Pancreas (tissue), 10 donors: ENCODE measurements at places on chromosomes 4 and X. TPM values are rescaled to one million over a fixed set of nuclear protein-coding genes. Genes with fewer than 3 reads are reported as not detected.
A peak's percentile ranks its signal among the peaks of the same experiment; 100 is the strongest.

The MSN gene
- 18.7 TPM for polyA plus RNA-seq

The FDCSP gene
- 0.61 TPM for polyA plus RNA-seq

The PDZD4 gene
- 15.2 TPM for polyA plus RNA-seq

DNA sequence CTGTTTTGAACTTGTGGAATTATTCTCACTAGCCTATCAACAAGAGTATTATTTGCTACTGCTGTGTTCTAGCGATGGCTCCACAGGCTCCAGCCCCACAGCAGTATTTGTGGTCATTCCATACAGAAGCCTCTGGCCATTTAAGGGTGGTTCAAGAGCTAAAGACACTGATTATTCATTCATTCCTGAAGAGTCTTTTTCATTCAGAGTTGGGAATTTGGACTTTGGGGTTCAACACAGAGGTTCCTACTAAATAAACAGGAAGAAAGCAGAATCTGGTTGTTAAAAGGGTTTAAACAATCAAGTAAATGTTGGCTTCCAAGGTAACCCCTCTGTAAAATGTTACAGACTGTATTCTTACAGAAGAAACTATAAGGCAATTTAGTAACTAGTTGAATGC is 4.3 kb upstream of the MBNL3 start:
- H3K4me1 ChIP-seq = no peaks in the 10 kb centered on the region
- no peak overlapping the region for H3K4me3 ChIP-seq
- H3K27ac ChIP-seq = no peak overlapping the region
- H3K36me3 ChIP-seq = no peaks in the 10 kb centered on the region
- DNase-seq = no peak
- H3K27me3 ChIP-seq = peaks cover 6% of the 10 kb centered on the region

DNA sequence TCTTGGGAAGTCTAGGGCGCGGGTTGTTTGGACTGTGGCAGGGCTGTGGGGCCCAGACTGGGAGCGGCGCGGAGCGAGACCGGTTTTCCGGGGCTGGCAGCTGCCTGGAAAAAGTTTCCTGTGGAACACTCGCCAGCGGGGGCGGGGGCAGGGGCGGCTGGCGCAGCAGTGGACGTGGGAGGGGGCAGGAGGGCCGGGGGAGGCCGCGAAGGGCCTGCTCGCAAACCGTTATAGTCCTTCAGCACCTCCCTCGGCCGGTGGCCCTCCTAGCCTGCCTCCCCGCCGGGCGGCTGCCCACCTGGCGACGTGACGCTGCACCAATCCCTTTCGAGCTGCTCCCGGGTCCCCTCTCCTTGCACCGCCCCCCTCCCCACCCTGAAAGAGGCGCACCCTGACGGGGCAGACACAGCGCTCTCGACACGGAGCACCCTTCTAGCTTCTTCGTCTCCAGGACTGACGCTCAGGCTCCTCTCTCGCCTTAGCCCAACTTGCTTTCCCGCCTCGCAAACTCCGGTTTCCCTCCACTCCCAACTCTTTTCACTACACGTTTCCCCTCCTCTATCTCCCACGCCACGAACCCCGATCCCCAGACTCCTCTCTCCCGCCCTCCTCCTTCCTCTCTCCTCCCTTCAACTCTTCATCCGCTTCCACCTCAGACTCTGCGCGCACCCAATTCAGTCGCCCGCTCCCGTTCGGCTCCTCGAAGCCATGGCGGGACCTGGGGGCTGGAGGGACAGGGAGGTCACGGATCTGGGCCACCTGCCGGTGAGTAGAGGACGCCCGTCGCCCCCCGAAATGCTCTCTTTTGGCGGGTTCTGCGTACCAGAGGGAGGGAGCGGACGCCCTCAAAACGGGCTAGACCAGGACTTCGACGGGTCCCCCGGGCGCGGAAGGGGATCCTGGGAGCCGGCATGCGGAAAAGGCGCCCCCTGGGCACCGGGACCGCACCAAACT is at the start of gene NRK:
Gene NRK (plus strand): TSS at position 402 of the 954 bp plus-strand sequence. CDS start 307 bp downstream, at position 709.
- H3K27ac ChIP-seq = no peak within 1 kb of the TSS
- H3K36me3 ChIP-seq = no peaks in the 10 kb centered on the region
- DNase-seq = peak; percentile 74
- no peak within 1 kb of the TSS for H3K4me3 ChIP-seq
- H3K27me3 ChIP-seq = peaks cover 52% of the 10 kb centered on the region
- no peaks in the 10 kb centered on the region for H3K4me1 ChIP-seq

The SOWAHB gene
- 1.2 TPM for polyA plus RNA-seq

The NOA1 gene
- 5.2 TPM for polyA plus RNA-seq

GRCh38 chr4:122732329-122733026 is at the start of gene BBS12:
Gene BBS12 (plus strand): TSS chr4:122732704. CDS start chr4:122741893, 9,189 bp downstream.
- peaks cover 10% of the 10 kb centered on the region for H3K4me1 ChIP-seq
- H3K4me3 ChIP-seq = peak within 1 kb of the TSS; percentile 56
- peak within 1 kb of the TSS; percentile 85 for H3K27ac ChIP-seq
- no peaks in the 10 kb centered on the region for H3K36me3 ChIP-seq

DNA sequence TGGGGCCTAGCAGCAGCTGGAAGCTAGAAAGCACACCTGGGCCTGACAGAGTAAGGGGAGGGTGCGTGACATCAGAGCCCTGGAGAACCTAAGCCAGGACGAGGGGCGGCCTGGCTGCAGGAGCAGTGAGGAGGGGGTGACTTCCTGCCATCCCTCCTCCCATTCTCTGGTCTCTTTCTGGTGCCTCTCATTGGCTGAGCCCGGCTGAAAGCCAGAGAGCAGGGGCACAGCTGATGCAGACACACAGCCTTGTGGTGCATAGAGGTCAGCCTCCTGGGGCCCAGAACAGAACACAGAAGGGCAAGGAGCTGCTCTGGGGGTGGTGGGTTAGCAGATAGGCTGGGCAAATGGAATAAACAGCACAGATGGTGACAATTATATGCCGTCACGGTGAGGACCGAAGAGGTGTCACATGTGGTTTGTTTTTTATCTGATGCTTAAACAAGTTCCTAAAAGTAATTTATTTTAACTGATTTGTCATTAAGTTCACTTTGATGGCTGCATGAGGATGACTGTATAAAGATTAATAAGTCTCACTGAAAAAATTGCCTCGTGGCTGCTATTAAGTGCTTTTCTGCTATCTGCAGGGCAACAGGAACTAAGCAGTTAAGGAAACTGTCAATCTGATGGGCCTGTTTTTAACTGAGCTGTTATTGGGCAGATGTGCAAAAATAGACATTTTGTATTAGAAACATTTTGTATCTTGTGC is 102.0 kb downstream of the FNIP2 start:
- H3K27me3 ChIP-seq = no peaks in the 10 kb centered on the region
- H3K4me3 ChIP-seq = no peak overlapping the region
- no peak for DNase-seq
- no peak overlapping the region for H3K27ac ChIP-seq
- H3K36me3 ChIP-seq = no peaks in the 10 kb centered on the region

- no peaks in the 10 kb centered on the region for H3K36me3 ChIP-seq
- H3K4me3 ChIP-seq = no peak overlapping the region
- no peaks in the 10 kb centered on the region for H3K4me1 ChIP-seq
- DNase-seq = no peak
- no peaks in the 10 kb centered on the region for H3K27me3 ChIP-seq
These were observed 52.1 kb downstream of the KLHL34 start for GRCh38 chrX:21606002-21606401.

- H3K36me3 ChIP-seq = no peaks in the 10 kb centered on the region
- H3K27me3 ChIP-seq = no peaks in the 10 kb centered on the region
These were observed 127.6 kb upstream of the HCCS start for GRCh38 chrX:10983526-10983925.

The UGT2B15 gene
- polyA plus RNA-seq = 40.6 TPM

- DNase-seq = no peak
- H3K27me3 ChIP-seq = no peaks in the 10 kb centered on the region
- no peaks in the 10 kb centered on the region for H3K4me1 ChIP-seq
- no peak overlapping the region for H3K27ac ChIP-seq
These were observed 160.3 kb downstream of the ANK2 start for GRCh38 chr4:113209652-113210320.

The SPATA18 gene
- polyA plus RNA-seq = 1.5 TPM
